ENCODE measurements at places on chromosomes 11 and 22. TPM values are rescaled to one million over a fixed set of nuclear protein-coding genes. Genes with fewer than 3 reads are reported as not detected.

NNMT gene
- 379 TPM for total RNA-seq

OR2D3 gene
- not detected for total RNA-seq

PNPLA3 gene
- 0.94 TPM for total RNA-seq

HPS4 gene
- 15.6 TPM for total RNA-seq

STK33 gene
- 4.4 TPM for total RNA-seq

OTOG gene
- not detected for total RNA-seq

SLC37A2 gene
- 0.06 TPM for total RNA-seq

LGALS1 gene
- 1,297 TPM for total RNA-seq

GAS2 gene
- 0.58 TPM for total RNA-seq

OR52I2 gene
- total RNA-seq = not detected

MMP27 gene
- total RNA-seq = not detected

MAPK8IP1 gene
- 4.3 TPM for total RNA-seq

OR8H1 gene
- not detected for total RNA-seq

ANKRD42 gene
- 8.6 TPM for total RNA-seq

C11orf21 gene
- total RNA-seq = not detected

CHADL gene
- not detected for total RNA-seq

TEX54 gene
- not detected for total RNA-seq

TIRAP gene
- total RNA-seq = 6.9 TPM

LIF gene
- 35.6 TPM for total RNA-seq

ARHGEF17 gene
- total RNA-seq = 13.3 TPM

FAM111B gene
- 7.7 TPM for total RNA-seq

INPP5J gene
- total RNA-seq = 0.53 TPM

C22orf42 gene
- not detected for total RNA-seq

ZFTA gene
- 4.1 TPM for total RNA-seq

ZNF280A gene
- 3.5 TPM for total RNA-seq

SLC1A2 gene
- 0.01 TPM for total RNA-seq

PITPNB gene
- 48.0 TPM for total RNA-seq

PRG3 gene
- not detected for total RNA-seq

OR52E5 gene
- not detected for total RNA-seq

MUC6 gene
- total RNA-seq = not detected

CRYBB2 gene
- not detected for total RNA-seq

OR52E8 gene
- total RNA-seq = not detected

CCDC87 gene
- total RNA-seq = 0.21 TPM

CLCF1 gene
- total RNA-seq = 53.5 TPM

RIMBP3B gene
- 0.24 TPM for total RNA-seq

CSF2RB gene
- not detected for total RNA-seq

SCN3B gene
- total RNA-seq = 0.13 TPM

SYT9 gene
- 0.16 TPM for total RNA-seq

NPTXR gene
- total RNA-seq = 9.1 TPM

BTG4 gene
- total RNA-seq = not detected

DDIAS gene
- 13.3 TPM for total RNA-seq

OR52A1 gene
- total RNA-seq = not detected

PNPLA5 gene
- total RNA-seq = not detected

CEP126 gene
- total RNA-seq = 3.3 TPM

HTR3A gene
- total RNA-seq = not detected

A4GALT gene
- total RNA-seq = 15.2 TPM

CAVIN3 gene
- 34.6 TPM for total RNA-seq

TIMM10 gene
- total RNA-seq = 159 TPM

KRTAP5-5 gene
- not detected for total RNA-seq

CRYBA4 gene
- total RNA-seq = not detected

VWCE gene
- 0.61 TPM for total RNA-seq
